NCI-H774 (cell line): ENCODE measurements at places on chromosomes 6 and 20.
A peak's percentile ranks its signal among the peaks of the same experiment; 100 is the strongest.

- no peak for DNase-seq
Measured at GRCh38 chr20:31740208-31740607, 1.1 kb downstream of the TPX2 start.

DNA sequence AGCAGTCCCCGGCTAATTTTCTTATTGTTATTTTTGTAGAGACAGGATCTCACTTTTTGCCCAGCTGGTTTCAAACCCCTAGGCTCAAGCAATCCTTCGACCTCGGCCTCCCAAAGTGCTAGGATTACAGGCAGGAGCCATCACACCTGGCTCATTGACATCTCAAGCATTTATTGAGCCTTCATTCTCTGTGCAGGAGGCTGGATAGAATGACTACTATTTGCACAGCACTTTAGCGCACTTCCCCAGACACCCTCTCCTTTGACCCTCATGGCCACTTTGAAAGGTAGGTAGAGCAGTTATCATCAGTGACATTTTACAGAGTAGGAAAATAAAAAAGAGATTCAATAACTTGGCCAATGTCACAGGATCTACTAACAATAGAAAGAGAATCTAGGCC is 124.0 kb upstream of the STXBP5 start:
- peak; percentile 56 for DNase-seq

DNA sequence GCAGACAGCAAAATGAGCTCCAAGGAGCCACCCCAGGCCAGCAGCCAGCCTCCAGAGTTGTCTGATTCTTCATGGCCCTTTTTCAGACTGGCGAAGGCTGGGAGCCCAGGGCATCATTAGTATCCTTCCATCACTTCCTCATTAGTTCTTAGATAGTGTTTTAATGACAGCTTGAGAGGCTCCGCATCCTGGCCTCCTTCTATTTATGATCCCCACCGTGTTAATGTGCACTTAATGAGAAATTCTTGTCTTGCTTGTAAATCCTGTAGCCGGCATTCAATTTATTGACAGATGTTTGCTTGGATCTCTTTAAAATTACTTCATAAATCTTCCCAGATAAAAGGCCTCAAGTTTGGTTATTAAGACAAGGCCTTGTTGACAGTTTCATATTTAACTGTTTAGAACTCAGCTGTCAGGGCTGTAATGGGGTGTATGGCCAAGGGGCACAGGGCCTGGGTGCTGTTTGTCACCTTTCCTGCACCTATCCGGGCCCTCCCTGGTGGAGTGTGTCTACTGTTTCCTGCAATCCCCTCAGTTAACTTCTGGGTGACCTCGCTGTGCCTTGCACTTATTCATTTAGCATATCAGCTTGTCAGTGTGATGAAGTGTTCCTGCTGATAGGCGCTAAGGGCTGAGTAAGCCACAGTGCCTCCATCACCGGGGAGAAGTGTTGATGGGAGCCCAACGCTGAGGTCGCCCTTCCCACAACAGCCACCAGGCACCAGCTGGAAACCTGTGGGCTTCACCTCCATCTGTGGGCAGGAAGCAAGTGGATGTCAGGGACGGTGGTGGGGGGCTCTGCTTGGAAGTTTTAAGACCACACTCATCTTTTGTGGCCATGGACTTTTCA is 169.3 kb downstream of the TSHZ2 start:
- DNase-seq: no peak

GRCh38 chr6:88641178-88641903 is 322.1 kb downstream of the RNGTT start:
- no peak for DNase-seq

DNA sequence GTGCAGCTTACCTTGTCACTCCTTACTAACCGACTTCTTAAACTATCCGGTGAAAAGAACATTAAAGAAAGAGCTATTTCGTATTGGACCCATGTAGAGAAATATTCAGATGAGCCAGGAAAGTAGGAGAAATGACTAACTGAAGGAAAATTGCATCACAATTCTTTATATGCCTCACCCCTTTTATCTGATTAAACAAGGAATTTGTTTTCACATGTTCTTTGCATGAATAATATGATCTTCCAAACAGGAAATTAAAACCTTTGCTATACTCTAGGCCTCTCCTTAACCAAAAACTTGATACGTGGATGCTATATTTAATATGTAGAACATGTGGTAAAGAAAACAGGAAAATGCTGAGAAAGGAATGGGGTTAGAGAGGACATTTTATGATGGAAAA is 41.9 kb upstream of the LRRC1 start:
- DNase-seq: no peak

DNA sequence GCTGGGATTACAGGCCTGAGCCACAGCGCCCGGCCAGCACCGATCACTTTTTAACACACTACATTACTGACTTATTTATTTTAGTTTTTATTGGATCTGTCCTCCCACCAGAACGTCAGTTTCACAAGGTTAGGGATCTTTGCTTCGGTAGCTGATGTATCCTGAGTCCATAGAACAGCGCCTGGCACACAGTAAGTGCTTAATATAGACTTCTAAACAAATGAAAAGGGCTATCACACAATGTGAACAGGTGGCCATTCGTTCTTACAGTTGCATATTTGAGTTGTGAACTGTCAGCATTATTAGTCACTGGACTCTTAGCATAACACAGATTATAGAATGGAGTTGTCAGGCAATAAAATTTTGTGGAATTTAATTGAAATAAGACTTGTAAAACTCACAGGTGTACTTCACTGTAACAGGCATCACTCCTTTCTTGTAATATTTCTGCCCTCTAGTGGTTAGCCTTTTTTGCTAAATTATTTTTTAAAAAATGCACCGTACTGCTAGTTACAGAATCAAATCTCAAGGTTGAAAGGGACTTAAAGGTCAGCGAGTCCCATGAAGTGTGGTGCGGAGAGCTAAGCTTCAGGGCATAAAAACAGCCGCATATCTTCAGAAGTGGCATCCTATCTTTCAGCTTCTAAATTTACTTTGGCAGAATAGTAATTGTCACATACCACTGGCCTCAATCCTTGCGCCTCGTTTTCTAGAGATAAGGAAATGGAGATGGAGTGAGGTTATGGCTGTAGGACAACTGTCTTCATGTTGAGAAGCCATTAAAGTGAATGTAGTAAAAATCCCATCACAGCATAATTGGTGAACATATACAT is 3.4 kb upstream of the TBC1D7 start:
- DNase-seq: peak; percentile 6
